MCF 10A (cell line): ENCODE measurements at places on chromosomes 12 and 14. TPM values are rescaled to one million over a fixed set of nuclear protein-coding genes. Genes with fewer than 3 reads are reported as not detected.

DNA sequence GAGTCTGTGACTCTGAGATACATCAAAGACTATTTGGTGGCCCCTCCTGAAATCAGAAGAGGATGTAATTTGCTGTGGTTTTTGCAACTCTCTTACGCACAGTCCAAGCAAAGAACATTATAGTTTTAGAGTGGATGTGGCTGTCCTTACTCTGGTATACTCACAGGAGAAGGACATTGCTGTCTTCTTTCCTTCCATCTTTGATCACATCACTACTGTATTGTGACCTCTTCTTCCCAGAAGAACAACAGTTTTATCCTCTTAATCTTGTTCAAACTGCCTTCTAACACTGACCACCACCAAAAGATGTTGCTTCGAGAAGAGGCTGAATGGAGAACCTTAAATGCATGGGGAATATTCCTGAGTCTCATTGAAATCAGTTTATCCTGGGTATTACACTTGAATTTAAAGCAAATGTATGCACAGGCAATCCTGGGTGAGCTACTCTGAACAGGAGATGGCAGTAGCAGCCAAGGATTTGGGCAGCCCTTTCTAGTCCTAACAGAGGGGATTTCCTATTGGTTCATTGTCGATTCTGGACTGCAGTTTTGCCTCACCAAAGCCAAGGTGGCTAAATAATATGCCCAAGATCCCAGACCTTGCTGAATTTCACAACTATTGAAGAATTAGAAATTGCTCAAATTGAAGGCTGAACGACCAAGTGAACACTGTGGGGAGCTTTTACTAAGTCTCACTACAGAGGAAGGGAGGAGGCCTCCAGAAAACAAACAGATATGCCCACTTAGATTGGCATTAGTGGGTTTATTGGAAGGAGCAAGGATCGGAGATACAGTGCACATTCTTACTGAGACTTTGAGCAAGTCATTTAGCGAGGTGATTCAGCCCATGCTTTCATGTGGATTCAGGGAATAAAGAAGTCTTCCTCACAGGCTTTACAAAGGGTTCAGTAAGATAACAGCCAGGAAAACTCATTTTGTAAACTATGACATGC lies 282.8 kb downstream of the PAWR start:
- DNase-seq: peak; percentile 89

GRCh38 chr12:98370976-98371375 lies 144.4 kb upstream of the TMPO start:
- DNase-seq: no peak

- DNase-seq: no peak
Measured at GRCh38 chr12:53171725-53172329, 8.7 kb upstream of the ZNF740 start.

GRCh38 chr12:39112064-39112463 lies 206.7 kb upstream of the CPNE8 start:
- DNase-seq: no peak

GRCh38 chr12:49944046-49944445 lies 6.5 kb upstream of the AQP2 start:
- DNase-seq: no peak

GRCh38 chr12:123468786-123469185 lies 10.8 kb downstream of the SNRNP35 start:
- no peak for DNase-seq

DNA sequence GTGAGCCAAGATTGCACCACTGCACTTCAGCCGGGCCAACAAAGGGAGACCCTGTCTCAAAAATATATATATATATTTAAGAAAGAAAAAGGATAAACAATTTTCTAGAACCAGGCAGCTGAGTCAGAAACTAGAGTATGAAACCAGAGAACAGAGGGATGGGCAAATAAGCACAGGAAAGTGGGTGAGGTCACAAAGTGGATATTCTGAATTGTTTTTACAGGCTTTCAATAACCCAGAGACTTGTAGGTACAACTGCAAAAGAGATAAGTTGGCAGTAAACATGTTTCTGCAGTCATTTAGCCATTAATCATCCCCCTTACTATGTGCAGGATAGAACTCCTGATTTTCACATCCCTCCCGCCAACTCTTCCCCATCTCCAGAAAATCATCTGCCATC lies 94.2 kb downstream of the BTG1 start:
- DNase-seq: no peak

The TOMM20L gene
- not detected in 2 replicates for total RNA-seq

The TAS2R42 gene
- total RNA-seq: not detected in 2 replicates

GRCh38 chr14:35051796-35052195 lies 5.7 kb downstream of the FAM177A1 start:
- no peak for DNase-seq

- DNase-seq: no peak
Measured at GRCh38 chr12:115763982-115764621, 513.4 kb downstream of the MED13L start.
